ENCODE measurements at places on chromosomes 16 and 17.

- DNase-seq: no peak
Observed at GRCh38 chr16:28534542-28535373, 4.0 kb downstream of the NUPR1 start.

DNA sequence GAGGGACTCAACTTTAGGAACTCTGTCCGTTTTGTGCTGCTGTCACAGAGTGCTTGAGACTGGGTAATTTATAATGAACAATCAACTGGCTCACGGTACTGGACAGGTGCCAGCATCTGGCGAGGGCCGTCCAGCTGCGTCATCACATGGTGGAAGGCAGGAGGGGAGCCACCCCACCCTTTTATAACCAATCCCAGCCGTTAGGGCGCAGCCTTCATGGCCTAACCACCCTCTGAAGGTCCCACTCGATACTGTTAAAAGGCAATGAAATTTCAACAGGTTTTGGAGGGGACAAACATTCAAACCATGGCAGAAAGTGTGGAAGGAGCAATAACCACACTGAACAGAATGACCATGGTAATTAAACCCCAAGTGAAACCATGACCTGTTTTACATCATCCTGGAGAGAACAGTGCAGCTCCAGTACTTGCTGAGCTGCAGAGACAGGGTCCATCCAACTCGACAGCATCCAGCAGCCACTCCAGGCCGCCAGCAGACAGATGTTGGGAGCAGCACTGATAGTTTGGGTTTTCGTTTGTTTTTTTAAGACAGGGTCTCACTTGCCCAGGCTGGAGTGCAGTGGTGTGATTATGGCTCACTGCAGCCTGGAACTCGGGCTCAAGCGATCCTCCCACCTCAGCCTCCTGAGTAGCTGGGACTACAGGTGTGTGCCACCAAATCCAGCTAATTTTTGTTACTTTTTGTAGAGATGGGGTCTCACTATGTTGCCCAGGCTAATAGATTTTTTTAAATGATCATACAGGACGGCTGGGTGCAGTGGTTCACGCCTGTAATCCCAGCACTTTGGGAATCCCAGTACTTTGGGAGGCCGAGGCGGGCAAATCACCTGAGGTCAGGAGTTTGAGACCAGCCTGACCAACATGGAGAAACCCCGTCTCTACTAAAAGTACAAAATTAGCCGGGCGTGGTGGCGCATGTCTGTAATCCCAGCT is 11.0 kb downstream of the CHMP6 start:
- DNase-seq: no peak

DNA sequence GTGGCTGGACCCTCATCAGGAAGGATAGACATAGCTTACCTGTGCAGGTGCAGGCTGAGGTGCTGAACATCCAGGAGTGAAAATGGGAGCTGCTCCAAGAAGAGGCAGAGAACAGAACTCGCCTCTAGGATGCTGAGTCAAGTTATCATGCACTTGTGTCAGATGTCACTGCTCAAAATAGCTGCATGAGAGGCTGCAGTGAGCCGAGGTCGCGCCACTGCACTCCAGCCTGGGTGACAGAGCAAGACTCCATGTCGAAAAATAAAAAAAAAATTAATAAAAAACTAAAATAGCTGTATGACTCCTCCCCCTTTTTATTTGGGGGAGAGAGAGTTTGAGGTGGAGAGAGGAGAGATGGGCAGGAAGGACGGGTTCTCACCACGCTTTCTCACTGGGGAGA is 148.8 kb downstream of the FOXL1 start:
- DNase-seq: no peak

DNA sequence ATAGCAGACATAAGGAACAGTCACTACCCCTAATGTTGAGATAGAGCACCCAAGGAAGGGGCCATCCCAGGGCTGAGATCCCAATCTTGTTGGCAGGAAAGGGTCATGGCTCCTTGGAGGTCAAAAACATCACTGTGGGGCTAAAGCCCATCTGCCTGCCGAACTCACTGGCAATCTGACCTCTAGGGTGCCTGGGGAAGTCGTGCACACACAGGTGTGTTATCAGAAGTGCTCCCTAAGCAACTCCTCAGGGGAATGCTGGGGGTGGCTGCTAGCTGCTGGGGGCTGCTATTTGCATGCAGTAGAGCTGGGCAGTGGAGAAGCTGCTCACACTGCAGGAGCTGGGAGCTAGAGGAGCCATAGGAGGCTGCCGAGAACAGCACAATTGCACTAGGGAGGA is 47.5 kb upstream of the PHOSPHO1 start:
- DNase-seq: no peak

DNA sequence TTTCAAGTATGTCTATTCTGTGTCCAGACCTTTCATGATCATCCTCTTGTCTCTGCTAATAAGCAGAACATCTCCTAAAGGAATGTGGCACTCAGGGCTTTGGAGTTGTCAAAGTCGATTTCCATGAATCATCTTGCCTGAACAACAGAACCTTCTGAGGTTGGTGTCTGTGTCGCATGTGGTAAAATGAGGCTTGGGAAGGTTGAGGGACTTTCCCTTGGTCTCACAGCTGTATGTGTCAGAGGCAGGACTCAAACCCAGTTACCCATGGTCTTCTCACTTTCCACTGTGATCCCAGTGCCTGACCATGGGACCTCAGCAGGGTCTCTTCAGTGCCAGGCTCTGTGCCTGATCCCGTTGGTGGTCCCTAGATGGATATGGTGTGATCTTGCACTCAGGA is 4.2 kb upstream of the GPRC5B start:
- DNase-seq: no peak

GRCh38 chr16:56481468-56482122 is 30.2 kb downstream of the OGFOD1 start:
- no peak for DNase-seq

DNA sequence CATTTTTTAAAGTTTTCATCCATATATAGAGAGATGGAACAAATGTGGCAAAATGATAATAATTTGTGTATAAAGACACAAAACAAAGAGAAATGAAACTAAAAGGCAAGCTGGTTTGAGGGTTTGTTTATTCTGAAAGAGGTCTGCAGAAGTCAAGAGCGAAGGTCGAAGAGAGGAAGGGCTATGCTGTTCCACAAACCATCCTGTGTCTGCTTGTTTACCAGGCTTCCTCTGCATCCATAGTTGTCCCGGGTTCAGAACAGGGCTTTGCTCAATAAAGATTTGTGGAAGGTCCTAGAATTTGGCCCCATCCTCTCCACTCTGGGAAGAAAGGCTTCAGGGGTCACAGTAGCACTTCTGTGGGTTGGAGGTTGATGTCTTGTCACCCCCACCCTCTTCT is 2.4 kb upstream of the MARVELD3 start:
- no peak for DNase-seq

DNA sequence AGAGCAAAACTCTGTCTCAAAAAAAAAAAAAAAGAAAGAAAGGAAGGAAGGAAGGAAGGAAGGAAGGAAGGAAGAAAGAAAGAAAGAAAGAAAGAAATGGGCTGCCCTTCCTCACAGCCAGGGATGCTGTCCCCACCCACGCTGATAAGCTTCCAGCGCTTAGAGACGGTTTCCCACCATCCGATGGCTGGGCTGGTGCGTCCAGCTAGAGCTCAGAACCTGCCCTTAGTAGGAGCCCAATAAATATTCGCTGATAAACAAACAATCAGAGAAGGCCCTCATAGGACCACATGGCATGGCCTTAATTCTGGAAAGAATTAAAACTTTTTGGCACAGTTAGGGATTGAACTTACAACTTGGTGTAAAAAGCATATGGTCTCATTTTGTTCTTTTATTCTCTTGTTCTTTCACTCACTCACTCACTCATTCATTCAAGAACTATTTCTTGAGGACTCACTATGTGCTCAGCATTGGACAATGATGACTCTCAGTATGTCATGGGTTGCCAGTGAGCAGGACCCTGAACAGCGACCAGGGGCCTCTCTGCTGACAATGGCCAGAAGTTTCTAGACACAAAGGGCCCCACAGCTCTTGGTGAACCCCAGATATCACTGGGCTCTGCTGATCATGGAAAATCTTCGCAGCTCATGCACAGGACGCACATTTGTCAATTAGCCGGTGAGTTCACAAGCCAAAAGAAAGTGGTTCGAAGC is 32.5 kb upstream of the TNRC6C start:
- no peak for DNase-seq

- DNase-seq: no peak
Observed at GRCh38 chr17:29561554-29562517, 5.0 kb downstream of the ABHD15 start.

DNA sequence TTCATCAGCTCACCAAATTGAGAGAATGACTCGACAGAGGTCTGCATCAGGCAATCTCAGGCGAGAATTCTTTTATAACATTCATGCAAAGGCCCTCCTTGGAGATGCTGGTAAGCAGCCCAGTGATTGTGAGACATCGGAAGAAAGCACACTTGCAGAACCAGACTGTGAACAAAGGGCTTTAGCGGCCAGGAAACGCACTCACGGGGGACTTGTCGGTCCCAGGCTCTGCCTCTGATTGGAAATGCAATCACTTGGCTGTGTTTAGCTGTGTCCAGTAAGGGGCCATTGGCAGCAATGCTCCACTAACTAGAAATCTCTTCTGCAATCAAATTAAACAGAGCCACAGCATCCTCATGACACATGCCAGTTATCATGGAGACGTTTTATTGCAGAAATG is 226.7 kb upstream of the CDH13 start:
- no peak for DNase-seq

DNA sequence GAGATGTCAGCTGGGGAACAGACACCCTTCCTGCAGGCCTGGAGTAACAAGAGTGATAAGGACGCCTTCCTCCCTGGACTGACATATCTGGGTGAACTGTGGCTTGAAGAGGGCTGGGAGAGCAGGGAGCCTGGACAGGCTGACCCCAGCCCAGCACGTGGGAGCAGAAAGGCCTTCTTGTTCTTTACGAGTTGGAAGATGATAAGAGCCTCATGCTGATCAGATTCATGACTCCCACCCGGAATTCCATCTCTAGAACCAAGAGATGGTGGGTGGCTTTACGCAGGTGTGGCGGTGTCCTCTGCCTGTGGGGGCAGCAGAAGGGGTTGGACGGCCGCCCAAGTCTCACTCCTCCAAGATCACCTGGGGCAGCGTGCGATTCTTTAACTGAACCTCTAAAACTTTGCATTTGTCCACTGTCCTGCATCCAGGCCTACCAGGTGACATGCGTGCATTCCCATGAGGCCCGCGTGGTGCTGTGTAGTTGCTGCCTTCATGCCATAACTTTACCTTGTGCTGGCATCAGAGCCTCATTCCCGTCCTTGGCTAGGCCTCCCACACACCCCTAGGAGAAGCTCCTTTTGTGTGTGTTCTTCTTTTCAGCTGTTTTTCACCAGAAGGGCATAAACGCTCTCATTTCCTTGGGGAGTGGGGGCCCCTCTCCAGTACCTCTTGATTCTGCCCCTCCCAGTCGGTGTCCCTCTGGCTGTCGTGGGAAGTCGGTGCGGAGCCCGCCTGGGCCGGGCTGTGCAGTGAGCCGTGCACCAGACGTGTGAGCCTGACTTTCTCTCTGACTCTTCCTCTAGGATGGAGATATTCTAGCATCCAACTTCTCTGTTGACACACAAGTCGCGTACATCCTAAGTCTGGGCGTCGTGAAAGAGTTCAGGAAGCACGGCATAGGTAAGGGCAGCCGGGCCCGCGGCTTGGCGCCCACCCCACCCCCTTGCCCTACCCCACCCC is 13.3 kb downstream of the C16orf90 start:
- no peak for DNase-seq

DNA sequence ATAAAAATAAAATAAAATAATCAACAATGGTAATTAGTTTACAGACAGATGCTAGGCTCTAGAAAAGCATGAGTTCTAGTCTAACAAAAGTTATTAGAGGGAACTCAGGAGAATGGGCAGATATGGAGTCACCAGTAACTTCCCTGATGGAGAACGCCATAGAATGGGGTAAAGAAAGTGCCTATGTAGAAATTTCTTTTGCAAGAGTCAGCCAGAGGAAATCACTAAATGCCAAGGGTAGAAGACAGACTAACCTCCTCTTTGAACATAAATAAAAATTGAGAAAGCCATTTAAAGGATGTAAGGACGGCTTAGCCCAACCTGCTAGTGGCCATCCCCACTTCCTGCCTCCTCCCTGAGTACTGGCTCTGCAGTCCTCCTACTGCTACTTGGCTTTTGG is 141.6 kb downstream of the VPS53 start:
- DNase-seq: no peak

GRCh38 chr16:23920899-23921298 is 85.1 kb downstream of the PRKCB start:
- no peak for DNase-seq

DNA sequence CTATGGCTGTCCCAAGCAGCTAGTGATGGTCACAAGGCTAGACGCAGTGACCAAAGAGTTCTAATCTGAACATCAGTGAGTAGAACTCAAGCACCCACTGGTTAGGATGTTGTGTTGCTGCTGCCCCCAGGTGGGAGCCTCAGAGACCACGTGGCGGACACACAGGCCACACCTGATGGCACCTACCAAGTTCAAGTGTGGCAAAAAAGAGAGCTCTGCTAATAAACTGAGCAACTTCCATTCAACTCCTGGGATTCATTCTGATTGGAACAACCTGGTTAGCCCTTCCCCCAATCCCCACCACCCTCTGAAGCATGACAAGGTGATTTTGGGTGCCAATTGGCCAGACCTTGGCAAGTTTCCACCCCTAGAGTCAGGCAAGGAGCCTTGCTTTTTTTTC is 3.5 kb upstream of the LCMT1 start:
- peak; percentile 50 for DNase-seq

DNA sequence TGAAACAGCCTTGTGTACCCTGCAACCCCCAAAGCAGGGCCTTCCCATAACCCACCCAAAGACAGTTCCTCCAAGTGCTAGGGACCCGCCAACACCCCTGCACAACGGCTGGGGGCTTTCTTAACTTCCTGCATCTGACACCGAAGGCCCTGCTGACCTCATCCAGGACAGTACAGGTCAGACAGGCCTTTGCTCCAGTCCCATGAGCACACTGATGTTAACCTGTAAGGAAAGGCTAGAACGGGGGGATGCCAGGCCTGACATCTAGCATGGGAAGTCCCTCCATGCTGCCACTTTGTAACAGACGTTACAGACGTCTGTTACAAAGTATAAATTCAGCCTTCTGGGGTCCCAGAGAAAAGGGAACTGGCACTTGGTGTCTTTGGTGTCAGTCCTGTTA is 369.1 kb downstream of the CPPED1 start:
- no peak for DNase-seq

GRCh38 chr17:27294689-27295630 is 1.0 kb downstream of the WSB1 start:
- DNase-seq: peak; percentile 51

DNA sequence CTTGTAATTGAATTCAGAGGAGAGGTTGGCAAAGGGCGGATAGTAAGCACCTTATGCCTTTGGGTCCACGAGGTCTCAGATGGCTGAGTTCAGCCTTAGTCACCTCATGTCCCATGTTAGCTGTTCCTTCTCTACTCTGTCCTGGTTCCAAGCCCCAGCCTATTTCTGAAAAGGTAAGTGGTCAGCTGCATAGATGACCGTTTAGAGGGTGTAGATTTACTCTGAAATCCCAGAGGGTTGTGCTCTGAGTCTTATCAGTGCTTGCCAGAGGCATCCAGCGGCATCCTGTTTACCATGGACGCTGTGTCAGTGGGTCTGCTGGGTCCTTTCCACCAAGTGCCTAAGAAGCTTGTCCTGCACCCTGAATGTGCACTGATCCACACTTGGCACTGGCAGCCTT is 1.9 kb downstream of the ZNF778 start:
- DNase-seq: no peak

GRCh38 chr16:78057803-78058564 is 35.6 kb downstream of the CLEC3A start:
- no peak for DNase-seq
